ENCODE measurements at places on chromosomes 6 and 20.

GRCh38 chr20:58555078-58555765, 40.0 kb upstream of the APCDD1L start:
- no peak for DNase-seq

DNA sequence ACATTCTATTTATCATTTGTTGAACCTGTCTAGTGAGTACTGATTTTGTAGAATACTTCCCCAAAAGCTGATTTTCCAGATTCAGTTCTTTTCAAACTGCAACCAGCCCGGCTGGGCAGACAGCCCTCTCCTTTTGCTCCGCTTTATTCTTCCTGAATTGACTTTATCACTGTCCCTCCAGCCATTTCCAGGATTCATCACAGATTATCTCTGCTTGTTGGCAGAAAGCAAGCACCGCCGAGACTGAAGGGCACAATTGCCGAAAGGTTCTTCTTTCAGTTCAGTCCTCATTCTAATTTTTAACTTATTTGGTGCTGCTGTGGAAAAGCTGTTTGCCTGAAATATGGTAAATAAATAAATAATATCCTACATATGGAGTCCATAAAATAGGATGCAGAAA, 369.1 kb upstream of the FLRT3 start:
- DNase-seq = no peak

- no peak for DNase-seq
Observed at GRCh38 chr20:31704225-31705119, 18.2 kb downstream of the BCL2L1 start.

- no peak for DNase-seq
Observed at GRCh38 chr6:42279966-42280629, 62.4 kb upstream of the MRPS10 start.

DNA sequence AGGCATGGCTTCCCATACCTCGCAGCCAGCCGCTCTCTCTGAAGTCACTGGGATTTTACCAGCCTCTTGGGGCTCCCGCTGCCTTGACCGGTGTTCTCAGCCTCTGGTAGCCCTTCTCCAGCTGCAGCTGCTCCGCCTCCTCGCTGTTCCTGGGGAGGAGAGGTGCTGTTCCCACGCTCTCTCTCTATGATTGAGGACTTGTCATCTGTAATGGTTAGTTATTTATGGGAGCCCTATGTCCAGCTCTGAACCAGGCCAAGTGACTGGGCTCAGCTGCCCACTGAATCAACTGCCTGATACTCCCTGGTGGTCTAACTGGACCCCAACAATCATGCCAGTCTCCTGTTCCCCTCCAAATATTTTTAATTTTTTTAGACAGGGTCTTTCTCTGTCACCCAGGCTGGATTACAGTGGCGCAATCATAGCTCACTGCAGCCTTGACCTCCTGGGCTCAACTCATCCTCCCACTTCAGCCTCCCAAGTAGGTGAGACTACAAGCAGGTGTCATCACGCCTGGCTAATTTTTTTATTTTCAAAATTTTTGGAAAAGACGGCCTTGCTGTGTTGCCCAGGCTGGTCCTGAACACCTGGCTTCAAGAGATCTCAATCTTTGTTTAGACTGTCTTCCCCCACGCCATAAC, 4.8 kb upstream of the SLC4A11 start:
- no peak for DNase-seq
